ENCODE measurements at places on chromosomes 3 and 15.

- DNase-seq: no peak
Measured at GRCh38 chr3:126982126-126982470, 817 bp upstream of the PLXNA1 start.

DNA sequence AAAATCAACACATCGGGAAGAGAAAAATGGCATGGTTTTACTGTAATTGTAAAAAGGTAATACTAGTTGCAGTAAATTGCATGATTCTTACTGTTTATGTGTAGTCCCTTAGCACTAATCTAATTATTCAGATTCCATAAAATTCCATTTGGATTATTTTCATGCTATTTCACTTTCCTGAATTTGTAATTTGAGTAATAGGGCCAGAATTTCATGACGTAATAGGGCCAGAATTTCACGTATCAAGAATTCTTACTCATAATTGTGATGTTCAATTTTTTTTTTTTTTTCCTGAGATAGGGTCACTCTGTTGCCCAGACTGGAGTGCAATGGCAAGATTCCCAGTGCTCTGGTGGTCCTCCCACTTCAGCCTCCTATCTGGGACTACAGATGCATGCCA, 2.9 kb upstream of the U2SURP start:
- no peak for DNase-seq

GRCh38 chr3:55305696-55306485, 181.2 kb downstream of the WNT5A start:
- DNase-seq: no peak

DNA sequence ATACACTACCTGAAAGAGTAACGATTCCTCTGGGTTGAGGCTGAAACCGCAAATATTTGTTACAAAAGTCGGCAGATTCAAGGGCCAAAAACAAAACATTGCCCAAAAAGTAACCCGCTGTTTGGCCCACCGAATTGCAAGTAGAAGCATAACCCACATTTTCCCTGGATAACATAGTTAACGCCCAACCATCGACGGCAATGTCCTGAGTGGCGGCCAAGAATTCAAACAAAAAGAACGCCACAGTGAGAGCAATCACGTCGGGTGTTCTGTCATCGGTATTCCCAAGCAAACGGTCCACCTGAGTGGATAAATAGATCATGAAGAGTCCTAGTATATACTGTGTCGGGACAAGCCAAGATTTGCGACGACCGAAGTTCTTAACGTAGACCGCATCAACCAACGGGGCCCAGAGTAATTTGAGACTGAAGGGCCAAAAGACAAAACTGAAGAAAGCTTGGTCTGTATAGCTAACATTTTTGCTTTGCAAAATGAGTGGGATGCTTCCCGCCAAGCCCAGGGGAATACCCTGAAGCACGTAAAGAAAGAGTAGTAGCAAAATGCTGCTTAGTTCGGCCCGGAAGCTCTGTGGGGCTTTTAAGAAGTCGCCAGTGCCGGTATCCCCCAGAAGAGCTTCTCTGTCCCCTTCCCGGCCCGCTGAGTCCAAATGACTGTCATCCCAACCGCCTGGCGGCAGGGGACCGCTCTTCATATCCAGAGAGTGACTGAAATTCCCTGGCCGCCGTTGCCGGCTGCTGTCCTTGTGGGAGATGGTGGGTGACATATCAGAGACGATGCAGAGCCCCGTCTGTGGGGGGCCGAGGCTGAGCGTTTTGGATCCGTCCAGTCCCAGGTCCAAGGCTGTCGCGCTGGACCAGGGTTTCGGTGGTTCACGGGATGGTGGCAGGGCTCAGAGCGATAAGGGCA, 750 bp downstream of the SLC33A1 start:
- no peak for DNase-seq

GRCh38 chr15:82907350-82907749, 45.2 kb downstream of the HOMER2 start:
- DNase-seq: no peak
